ENCODE measurements at places on chromosomes 6 and 20.

- peak; percentile 61 for DNase-seq
Observed at GRCh38 chr6:22146931-22147701, 149.7 kb downstream of the PRL start.

- DNase-seq = no peak
Observed at GRCh38 chr6:136090929-136091328, 159.2 kb downstream of the MTFR2 start.

DNA sequence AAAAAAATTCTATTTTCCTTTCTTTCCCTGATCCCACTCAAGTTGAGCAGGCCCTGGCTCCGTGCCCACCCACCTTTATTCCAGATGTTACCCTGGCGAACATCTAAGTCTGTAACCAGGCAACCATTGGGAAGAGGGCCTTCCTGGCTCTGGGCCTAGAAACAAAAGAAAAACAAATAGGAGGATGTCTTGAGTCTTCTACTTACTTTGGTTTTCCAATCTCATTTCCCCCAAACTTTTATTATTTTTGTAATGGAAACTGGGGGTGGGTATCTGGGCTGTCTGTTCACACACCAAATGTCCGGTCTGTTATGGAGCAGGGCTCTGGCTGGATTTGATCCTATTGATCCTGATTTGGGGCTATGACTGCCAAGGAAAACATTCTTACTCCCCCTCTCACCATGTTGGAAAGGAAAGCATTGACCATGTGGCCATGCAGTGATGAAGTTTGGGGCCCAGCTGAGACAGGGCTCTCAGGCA lies 744.1 kb downstream of the DHX35 start:
- DNase-seq = no peak

- no peak for DNase-seq
Observed at GRCh38 chr6:143294265-143294860, 156.1 kb downstream of the ADAT2 start.

DNA sequence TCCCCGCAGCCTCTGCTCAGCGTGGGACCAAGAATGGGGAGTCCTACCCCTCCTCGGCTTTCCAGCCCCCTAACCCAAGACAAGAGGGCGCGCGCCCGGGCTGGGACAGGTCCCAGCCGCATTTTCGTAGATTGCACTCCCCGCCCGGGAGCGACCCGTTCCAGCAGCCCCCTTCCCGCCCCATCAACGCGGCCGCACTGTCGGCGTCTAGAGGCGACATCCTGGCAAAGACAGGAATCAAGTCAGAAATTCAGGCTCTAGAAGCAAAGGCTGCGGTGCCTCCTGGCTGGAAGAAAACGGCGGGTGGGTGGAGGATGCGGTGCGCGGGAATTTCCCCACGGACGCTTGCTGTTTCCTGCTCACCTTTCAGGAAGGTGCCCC lies 957 bp downstream of the PROKR2 start:
- no peak for DNase-seq

DNA sequence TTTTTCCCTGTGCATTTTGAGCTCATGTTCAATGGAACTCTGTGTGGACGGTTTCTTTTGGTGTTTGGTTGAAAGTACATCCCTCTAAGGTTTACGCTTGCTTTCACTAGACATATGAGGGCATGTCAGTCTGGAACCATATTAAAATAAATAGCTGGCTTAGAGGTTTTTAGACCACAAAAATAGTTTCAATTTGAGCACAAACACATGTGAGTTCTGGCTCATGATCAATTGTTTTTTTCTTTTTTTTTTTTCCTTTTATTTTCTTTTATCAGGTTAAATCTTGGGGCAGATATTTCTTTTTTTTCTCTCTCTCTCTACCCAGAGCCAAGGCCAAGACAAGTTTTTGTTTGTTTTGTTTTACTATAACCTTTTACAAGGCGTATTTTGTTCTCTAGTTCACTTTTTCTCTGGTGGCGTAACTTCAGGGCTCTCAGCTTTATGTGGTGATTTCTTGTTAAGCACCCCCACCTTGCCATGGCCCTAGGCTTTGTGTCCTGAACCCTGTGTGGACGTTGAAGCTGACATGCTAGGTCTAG lies 92.9 kb downstream of the SHLD1 start:
- no peak for DNase-seq

DNA sequence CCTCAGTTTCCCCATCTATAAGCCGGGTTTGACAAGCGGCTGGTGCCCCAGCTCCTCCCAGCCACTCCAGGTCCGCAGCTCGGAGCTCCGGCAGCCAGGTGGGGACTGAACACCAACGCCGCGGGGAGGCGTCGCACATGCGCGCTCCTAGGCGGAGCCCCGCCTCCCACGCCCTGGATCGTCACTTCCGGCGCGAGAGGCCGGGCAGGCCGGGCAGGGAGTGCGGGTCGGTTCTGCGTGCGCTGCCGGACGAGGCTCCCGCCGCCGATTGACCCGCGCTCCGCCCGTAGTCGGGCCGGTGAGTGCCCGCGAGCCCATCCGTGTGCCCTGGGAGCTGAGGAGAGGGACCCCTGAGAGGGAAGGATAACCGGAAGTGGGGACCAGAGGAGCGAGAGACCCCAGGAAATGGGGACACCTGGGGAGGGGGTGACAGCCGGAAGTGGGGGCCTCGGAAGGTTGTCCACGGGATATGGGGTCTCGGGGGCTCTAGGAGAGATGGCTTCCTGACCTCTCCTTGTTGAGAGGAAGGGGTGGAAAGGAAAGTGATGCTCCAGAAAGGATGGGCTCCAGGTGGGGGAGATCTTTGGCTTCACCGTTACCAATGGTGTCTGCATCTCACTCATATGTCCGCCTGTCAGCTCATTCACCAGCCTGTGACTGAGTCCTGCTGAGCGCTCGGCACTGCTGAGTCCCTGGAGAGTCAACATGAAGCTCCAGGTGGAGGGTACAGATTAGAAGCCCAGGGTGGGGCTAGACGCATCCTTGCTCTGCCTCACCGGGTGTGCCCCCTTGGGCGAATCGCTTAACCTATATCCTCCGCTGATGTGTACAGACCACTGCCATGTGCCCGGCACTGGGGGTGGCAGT lies at the start of gene TTPAL:
TSS of gene TTPAL (plus strand) at position 181 of the 867 bp plus-strand sequence. CDS start 4,126 bp downstream, outside the sequence.
- DNase-seq = peak; percentile 79

GRCh38 chr6:31597006-31597405 lies 4.2 kb upstream of the NCR3 start:
- DNase-seq = no peak

DNA sequence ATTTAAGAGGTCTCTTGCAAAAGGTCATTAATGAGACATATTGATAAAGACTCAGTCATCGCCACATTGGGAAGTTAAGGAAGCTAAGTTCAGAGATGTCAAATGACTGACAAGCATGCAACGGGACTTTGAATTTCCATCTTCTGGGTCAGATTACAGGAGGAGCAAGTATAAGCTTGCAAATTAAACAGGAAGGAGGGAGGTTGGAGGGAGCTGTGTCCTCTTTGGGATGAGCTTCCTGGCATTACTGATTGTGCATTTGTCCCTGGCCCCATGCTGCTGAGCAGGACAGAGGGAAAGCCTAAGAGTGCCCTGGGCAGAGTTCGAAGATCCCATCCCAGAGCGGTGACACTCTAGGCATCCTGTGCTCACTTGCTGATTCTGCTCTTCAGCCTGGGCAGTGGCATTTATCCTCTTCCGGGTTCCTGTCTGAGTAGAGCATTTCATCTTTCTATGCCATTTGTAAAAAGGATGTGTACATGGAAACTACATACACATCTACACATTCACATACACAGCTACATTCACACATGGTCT lies 40.5 kb downstream of the SLC22A1 start:
- DNase-seq = no peak

GRCh38 chr20:56816349-56816748 lies 187.2 kb downstream of the TFAP2C start:
- DNase-seq = no peak

GRCh38 chr6:33521489-33522091 lies 58.5 kb downstream of the BAK1 start:
- DNase-seq = no peak

DNA sequence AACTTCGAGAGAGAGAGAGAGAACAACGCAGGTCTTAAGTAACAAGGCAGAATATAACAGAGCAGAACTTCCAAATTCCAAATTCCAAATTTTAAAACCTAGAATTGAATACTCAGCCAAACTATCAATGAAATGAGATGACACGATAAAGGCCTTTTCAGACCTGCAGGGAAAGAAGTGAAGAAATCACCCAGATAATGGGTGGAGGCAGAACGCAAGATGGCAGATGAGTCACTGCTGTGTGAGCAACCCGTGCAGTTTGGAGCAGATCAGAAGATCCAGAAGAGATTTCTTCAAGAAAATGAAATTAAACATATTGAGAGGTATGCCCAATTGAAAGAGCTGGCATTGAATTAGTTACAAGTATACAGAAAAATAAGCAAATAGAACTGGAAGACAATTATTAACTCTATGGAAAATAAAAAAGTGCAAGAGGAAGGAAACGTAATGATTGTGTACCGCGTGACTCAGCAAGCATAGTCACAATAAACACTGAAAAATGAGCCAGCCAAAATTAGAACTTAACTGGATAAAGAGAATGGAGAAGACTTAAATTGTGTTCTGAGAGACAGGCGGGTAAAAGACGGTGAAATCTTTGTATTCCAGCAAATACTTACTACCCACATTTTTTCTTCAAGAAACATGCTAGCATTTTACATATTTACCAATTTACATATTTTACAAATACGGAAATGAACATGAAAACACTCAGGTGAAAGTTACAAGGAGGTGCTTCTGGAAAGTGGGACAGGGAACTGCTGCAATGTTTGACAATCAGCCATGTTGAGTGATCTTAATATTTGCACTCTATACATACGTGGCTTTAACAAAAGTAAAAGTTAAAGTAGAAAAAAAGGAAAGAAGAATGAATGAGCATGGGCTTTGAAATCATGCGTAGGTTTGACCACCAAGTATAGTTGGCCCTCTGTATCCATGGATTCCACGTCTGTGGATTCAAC lies 87.9 kb upstream of the CDYL start:
- no peak for DNase-seq

DNA sequence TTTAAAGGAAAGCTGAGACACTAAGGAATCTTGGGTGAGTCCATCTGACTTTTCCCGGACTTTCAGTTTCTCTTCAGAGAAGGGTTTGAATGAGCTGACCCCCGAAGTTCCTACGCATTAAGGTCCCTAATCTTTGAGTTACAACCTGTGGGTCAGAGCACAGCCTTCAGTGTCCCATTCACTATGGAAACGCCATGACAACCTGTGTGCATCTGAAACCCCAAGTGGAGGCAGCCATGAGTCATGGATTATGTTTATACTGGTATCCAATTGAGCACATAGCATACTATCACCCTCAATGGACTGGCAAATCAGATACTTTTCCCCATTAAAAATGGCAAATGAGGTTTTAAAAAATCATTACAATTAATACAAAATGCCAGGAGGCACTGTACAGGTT lies 11.4 kb downstream of the MYLK4 start:
- DNase-seq = no peak

GRCh38 chr6:54473328-54473727 lies 165.1 kb downstream of the TINAG start:
- DNase-seq = no peak

- no peak for DNase-seq
Observed at GRCh38 chr6:87436435-87436834, 28.7 kb downstream of the CFAP206 start.

DNA sequence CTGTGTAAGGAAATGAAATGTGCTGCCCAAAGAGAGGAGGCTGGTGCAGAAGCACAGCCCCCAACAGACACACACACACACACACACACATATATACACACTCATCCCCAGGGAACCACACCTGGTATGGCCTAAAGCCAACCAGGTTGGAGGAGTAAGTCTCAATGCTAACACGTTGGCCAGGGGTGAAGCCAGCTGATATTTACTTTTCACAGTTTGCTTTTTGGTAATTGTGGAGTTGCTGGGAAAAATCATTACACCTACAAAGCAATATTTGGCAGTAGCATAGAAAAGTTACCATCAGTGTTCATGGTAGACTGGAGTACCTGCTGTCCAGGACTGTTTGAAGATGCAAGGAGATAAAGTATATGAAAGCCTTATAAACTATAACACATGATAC lies 50.3 kb upstream of the NAA20 start:
- no peak for DNase-seq

DNA sequence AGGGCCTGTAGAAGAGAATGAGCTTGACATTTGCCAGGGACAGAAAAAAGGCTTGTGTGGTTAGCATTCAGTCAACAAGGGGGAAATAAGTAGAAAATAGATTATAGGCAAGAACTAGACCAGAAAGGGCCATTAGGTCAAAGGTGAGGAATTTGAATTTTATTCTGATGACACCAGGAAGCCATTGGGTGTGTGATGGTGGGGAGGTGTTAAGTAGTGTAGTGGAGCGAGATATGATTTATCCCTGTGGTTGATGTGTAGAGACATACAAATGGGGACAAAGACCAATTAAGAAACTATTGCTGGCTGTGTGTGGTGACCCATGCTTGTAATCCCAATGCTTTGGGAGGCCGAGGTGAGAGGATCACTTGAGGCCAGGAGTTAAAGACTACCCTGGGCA lies 11.0 kb downstream of the DSTN start:
- DNase-seq = no peak

GRCh38 chr6:3119040-3119723 lies 671 bp downstream of the BPHL start:
- no peak for DNase-seq

DNA sequence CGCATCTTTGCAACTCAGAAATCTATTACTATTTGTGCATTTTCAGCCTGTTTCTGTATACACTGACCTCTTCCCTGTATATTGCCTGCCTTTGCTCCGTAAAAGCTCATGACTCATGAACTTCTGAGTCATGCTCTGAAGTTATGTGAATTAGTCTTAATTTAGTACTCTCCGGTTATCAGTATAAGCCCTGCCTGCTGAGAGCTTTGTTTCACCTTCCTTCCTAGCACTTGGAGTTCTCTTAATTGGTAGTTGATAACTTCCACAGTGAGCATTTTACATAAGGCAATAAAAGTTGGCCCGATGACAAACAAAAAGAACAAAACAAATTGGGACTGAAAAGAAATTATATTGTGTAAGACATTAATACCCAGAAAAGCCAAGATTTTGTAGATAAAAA lies 231.4 kb downstream of the GJA1 start:
- DNase-seq = no peak

- DNase-seq = no peak
Observed at GRCh38 chr6:99521633-99522151, 6.5 kb upstream of the USP45 start.

DNA sequence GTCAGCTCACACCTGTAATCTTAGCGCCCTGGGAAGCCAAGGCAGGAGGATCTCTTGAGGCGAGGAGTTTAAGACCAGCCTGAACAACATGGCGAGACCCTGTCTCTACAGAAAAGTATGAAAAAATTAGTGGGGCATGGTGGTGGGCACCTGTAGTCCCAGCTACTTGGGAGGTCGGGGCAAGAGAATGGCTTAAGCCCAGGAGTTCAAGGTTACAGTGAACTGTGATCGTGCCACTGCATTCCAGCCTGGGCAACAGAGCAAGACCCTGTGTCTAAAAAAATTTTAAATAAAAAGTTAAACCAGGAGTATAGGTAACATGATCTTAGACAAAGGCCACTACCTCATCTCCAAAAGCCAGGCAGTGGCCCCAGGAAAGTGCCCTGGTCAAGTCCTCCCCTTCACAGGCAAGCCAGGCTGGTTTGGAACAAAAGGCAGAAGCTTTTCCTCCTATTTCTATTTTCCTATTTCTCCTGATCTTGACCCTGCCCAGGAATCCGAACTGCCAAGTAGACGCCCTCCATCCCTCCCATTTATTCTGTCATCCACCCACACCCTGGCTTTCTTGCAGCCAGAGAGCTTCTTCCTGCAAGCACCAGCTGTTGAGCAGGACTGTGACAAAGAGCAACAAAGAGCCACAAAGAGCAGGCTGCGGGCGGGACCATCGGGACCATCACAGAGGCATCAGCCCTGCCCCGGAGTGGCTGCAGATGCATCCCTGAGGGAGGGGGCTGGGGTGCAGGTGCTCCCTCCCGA lies 149.9 kb upstream of the AFDN start:
- DNase-seq = no peak

GRCh38 chr6:20279051-20279450 lies 66.8 kb upstream of the MBOAT1 start:
- DNase-seq = no peak
